H1 (cell line): ENCODE measurements at places on chromosomes 2 and 18. TPM values are rescaled to one million over a fixed set of nuclear protein-coding genes. Genes with fewer than 3 reads are reported as not detected.

Gene MARS2
- total RNA-seq, result 26.8 and 27.2 TPM in 2 replicates

Gene TM4SF20
- not detected in 2 replicates for total RNA-seq

Gene PROC
- total RNA-seq, result 1.5 and 1.7 TPM in 2 replicates

Gene CTAGE1
- not detected in 2 replicates for total RNA-seq

Gene VSNL1
- total RNA-seq, result 108 and 113 TPM in 2 replicates

Gene MAPK4
- 2.1 and 3.2 TPM in 2 replicates for total RNA-seq

Gene PRLH
- not detected in 2 replicates for total RNA-seq

Gene ARHGAP25
- total RNA-seq, result 0.42 and 1.2 TPM in 2 replicates

Gene CACNB4
- 4.0 and 4.1 TPM in 2 replicates for total RNA-seq

Gene HRH4
- total RNA-seq, result not detected in 2 replicates

Gene LPIN2
- total RNA-seq, result 13.8 and 14.2 TPM in 2 replicates

Gene CYP27C1
- 2.8 and 3.2 TPM in 2 replicates for total RNA-seq

Gene FAM237A
- total RNA-seq, result not detected in 2 replicates

Gene QPCT
- 3.9 and 4.0 TPM in 2 replicates for total RNA-seq

Gene TLK1
- total RNA-seq, result 97.4 and 102 TPM in 2 replicates

Gene RFX8
- total RNA-seq, result 0.60 and 1.3 TPM in 2 replicates

Gene IL1RL1
- total RNA-seq, result not detected in 2 replicates

Gene TEX44
- total RNA-seq, result not detected in 2 replicates

Gene HAAO
- total RNA-seq, result 2.5 and 3.2 TPM in 2 replicates
